Activated CD4-positive, alpha-beta T cell treated with anti-CD3 and anti-CD28 coated beads for 36 hours (primary cell): ENCODE measurements at places on chromosomes 2 and 18. TPM values are rescaled to one million over a fixed set of nuclear protein-coding genes. Genes with fewer than 3 reads are reported as not detected.

Gene OTX1
- total RNA-seq, result not detected

Gene SCN3A
- total RNA-seq, result 0.23 TPM

- no peaks in the 10 kb centered on the region for H3K36me3 ChIP-seq
- no peak for DNase-seq
- H3K4me3 ChIP-seq, result no peak overlapping the region
- H3K4me1 ChIP-seq, result no peaks in the 10 kb centered on the region
- H3K27ac ChIP-seq, result no peak overlapping the region
- H3K27me3 ChIP-seq, result peaks cover 2% of the 10 kb centered on the region
These were observed 1.0 kb downstream of the FAM178B start for GRCh38 chr2:96985181-96985945.

DNA sequence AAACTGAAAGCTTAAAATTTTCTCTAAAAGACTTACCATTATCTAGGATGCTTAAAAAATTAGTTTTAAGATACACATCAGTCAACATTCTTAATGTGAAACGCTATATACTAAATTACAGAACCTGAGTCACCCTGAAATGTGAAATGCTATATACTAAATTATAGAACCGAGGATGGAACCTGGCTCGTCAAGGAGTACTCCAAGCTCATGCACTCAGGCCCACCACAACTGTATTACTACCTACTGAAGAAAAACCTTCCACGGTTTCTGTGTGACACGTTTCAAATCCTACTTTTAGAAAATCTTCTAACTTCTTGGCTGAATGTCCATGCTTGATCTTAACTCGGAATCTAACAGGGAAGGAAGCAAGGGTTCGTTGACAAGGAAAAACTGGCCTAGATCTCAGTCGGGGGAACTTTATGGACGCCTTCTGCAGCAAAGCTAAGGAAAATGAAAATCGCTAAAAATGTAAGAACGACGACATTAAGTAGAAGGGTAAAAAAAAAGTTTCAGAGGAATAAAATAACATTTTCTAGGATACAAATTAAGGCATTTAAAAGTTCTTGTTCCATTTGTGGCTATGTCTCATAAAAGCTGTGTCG, 1.4 kb downstream of the PRKD3 start:
- peaks cover 1% of the 10 kb centered on the region for H3K36me3 ChIP-seq
- peak overlapping the region; percentile 92 for H3K27ac ChIP-seq
- peaks cover 38% of the 10 kb centered on the region for H3K4me1 ChIP-seq
- peaks cover 17% of the 10 kb centered on the region for H3K27me3 ChIP-seq
- no peak for DNase-seq

GRCh38 chr2:162688403-162688802, 150.2 kb downstream of the KCNH7 start:
- no peak for DNase-seq
- no peaks in the 10 kb centered on the region for H3K27me3 ChIP-seq
- no peak overlapping the region for H3K27ac ChIP-seq
- no peaks in the 10 kb centered on the region for H3K4me1 ChIP-seq

- peaks cover 4% of the 10 kb centered on the region for H3K4me1 ChIP-seq
- no peak overlapping the region for H3K4me3 ChIP-seq
- DNase-seq, result no peak
- H3K27me3 ChIP-seq, result peaks cover 16% of the 10 kb centered on the region
- no peak overlapping the region for H3K27ac ChIP-seq
These were observed 11.4 kb upstream of the SRBD1 start for GRCh38 chr2:45622336-45623075.

GRCh38 chr18:74760436-74760835, 162.8 kb downstream of the ZNF407 start:
- no peak overlapping the region for H3K4me3 ChIP-seq
- peaks cover 28% of the 10 kb centered on the region for H3K36me3 ChIP-seq
- H3K27me3 ChIP-seq, result no peaks in the 10 kb centered on the region

- H3K4me1 ChIP-seq, result peaks cover 9% of the 10 kb centered on the region
- no peak overlapping the region for H3K27ac ChIP-seq
- H3K27me3 ChIP-seq, result no peaks in the 10 kb centered on the region
- no peak overlapping the region for H3K4me3 ChIP-seq
- DNase-seq, result no peak
These were observed 118.1 kb downstream of the PRPF40A start for GRCh38 chr2:152598975-152599759.

Gene ASPRV1
- 0.32 TPM for total RNA-seq

Gene SLC4A3
- 0.16 TPM for total RNA-seq

DNA sequence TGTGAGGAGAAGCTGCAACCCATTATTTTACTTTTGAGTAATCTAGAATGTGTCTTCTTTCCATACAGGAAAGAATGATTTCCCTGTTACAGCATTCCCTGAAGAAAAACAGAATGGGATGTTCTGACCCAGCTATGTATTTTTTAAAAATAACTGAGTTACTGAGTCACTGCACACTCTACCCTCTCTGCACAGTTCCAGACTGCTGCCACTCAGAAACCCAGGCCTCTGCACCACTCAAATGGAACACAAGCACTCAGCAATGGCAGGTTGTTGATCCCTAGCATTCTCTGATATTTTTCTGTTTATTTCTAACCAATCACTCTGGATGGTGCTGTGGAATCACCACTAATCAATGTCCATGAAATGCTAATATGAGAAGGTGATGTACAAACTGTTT, 1300.0 kb upstream of the FAM98A start:
- H3K4me3 ChIP-seq, result no peak overlapping the region
- no peak overlapping the region for H3K27ac ChIP-seq
- H3K27me3 ChIP-seq, result no peaks in the 10 kb centered on the region

DNA sequence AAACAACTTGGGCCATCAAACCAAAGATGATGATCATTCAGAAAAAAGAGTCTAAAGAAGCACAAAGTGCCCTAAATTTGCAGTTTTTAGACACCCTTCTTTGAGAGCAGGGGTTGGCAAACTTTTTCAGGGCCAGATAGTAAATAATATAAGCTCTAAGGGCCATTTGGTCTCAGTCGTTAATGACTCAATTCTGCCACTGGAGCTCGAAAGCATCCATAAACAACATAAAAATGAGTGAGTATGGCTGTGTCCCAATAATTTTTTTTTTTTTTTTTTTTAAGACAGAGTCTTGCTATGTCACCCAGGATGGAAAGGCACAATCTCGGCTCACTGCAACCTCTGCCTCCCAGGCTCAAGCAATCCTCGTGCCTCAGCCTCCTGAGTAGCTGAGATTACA, 152.3 kb downstream of the DTNB start:
- no peaks in the 10 kb centered on the region for H3K27me3 ChIP-seq
- peaks cover 7% of the 10 kb centered on the region for H3K4me1 ChIP-seq
- H3K4me3 ChIP-seq, result no peak overlapping the region
- no peak overlapping the region for H3K27ac ChIP-seq
- H3K36me3 ChIP-seq, result no peaks in the 10 kb centered on the region
- no peak for DNase-seq

Gene ALKAL2
- not detected for total RNA-seq

GRCh38 chr2:85593023-85593422, 2.5 kb upstream of the RNF181 start:
- no peaks in the 10 kb centered on the region for H3K27me3 ChIP-seq
- H3K4me3 ChIP-seq, result no peak overlapping the region
- H3K36me3 ChIP-seq, result peaks cover 12% of the 10 kb centered on the region
- H3K27ac ChIP-seq, result no peak overlapping the region

- DNase-seq, result no peak
- H3K4me1 ChIP-seq, result no peaks in the 10 kb centered on the region
- H3K36me3 ChIP-seq, result no peaks in the 10 kb centered on the region
- H3K27ac ChIP-seq, result no peak overlapping the region
These were observed 53.5 kb upstream of the ID2 start for GRCh38 chr2:8628179-8628865.

DNA sequence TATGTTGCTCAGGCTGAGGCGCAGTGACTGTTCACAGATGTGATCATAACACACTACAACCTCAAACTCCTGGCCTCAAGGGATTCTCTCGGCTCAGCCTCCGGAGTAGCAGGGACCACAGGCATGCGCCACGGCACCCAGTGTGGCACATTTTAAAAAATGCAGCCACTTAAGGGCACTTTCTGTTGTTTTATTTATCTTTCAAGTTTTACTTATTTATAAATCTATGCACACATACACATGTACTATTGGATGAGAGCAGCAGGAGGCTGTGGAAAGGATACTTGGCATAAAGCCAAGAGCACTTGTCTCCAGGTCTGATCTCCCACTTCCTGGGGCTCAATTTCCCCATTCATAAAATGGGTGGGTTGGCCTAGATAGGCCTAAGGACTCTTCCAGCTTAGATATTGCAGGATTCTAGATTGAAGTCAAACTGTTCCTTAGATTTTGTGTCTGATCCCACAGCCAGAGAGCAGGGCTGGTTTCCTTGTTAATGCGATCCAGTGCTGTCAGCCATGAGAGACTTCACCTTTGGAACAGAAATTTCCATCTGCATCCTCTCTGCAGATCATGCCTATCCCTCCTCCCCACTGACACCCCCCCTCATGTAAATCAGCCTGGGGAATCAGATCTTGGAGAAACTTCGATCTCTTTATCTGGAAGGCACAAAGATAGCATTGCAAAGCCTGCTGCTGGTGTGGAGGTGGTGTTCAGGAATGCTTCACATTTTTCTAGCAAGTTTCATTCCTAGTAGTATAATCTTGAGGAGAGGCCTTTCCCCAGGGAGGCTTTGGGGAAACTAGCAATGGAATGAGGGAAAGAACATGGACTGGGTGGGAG, 24.7 kb downstream of the PCBP1 start:
- DNase-seq, result no peak
- no peaks in the 10 kb centered on the region for H3K36me3 ChIP-seq
- peaks cover 63% of the 10 kb centered on the region for H3K4me1 ChIP-seq
- H3K4me3 ChIP-seq, result no peak overlapping the region
- peak overlapping the region; percentile 37 for H3K27ac ChIP-seq
- no peaks in the 10 kb centered on the region for H3K27me3 ChIP-seq

DNA sequence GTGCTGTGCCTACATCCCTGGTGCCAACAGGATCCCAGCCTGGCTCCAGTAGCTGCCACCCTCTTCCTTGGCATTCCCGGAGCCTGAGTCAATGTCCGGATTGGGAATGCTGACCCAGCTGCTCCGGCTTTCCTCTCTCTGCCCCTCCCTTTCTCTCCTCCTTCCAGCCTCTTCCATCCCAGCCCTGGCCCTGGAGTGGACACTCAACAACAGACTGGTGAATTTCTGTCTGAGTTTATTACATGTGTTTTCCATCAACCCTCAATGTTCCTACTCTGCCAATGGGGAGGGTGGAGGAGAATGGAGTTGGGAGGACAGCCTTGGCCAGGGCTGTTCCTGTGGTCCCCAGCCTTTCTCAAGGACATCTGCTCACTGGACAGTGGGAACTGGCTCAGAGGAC, 917 bp upstream of the PRKAG3 start:
- no peak for DNase-seq
- no peaks in the 10 kb centered on the region for H3K36me3 ChIP-seq
- H3K4me3 ChIP-seq, result no peak overlapping the region
- no peaks in the 10 kb centered on the region for H3K4me1 ChIP-seq

- H3K27ac ChIP-seq, result no peak overlapping the region
- no peaks in the 10 kb centered on the region for H3K36me3 ChIP-seq
- H3K4me1 ChIP-seq, result peaks cover 21% of the 10 kb centered on the region
- no peak overlapping the region for H3K4me3 ChIP-seq
- DNase-seq, result no peak
- H3K27me3 ChIP-seq, result no peaks in the 10 kb centered on the region
These were observed 102.7 kb downstream of the MAP2 start for GRCh38 chr2:209526561-209526960.

- H3K27ac ChIP-seq, result no peak overlapping the region
- H3K36me3 ChIP-seq, result peaks cover 38% of the 10 kb centered on the region
- no peak for DNase-seq
- peaks cover 6% of the 10 kb centered on the region for H3K4me1 ChIP-seq
- H3K27me3 ChIP-seq, result no peaks in the 10 kb centered on the region
These were observed 79.9 kb downstream of the ANKRD12 start for GRCh38 chr18:9216459-9216858.

GRCh38 chr2:129376426-129377077, 602.9 kb upstream of the RAB6C start:
- H3K27me3 ChIP-seq, result no peaks in the 10 kb centered on the region
- no peaks in the 10 kb centered on the region for H3K36me3 ChIP-seq
- no peak overlapping the region for H3K27ac ChIP-seq

- DNase-seq, result no peak
- H3K27ac ChIP-seq, result no peak overlapping the region
- no peaks in the 10 kb centered on the region for H3K4me1 ChIP-seq
- no peaks in the 10 kb centered on the region for H3K36me3 ChIP-seq
- no peak overlapping the region for H3K4me3 ChIP-seq
These were observed 29.3 kb upstream of the HS6ST1 start for GRCh38 chr2:128347701-128348539.

DNA sequence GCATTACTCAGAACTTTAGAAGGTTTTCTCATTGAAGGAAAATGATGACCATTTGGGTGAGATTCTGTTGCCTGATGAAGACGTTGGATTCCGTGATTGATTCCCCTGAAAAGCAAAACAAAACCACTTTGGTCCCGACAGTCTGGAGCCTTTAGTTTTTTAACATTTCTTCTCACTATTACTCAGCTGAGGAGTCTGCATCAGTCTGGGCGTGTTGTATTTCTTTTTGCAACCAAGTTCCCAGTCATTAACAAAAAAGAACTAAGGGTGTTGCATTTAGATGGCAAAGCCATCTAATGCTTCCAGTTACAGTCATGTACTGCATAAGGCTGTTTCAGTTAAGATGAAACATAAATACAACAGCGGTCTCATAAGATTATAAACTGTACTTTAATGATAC, 343.1 kb upstream of the CDH2 start:
- H3K4me1 ChIP-seq, result no peaks in the 10 kb centered on the region
- no peak for DNase-seq
- H3K36me3 ChIP-seq, result no peaks in the 10 kb centered on the region
- H3K4me3 ChIP-seq, result no peak overlapping the region
- no peak overlapping the region for H3K27ac ChIP-seq

GRCh38 chr18:3995476-3996102, 459.5 kb downstream of the DLGAP1 start:
- no peaks in the 10 kb centered on the region for H3K36me3 ChIP-seq
- DNase-seq, result peak; percentile 77
- no peaks in the 10 kb centered on the region for H3K4me1 ChIP-seq
- no peak overlapping the region for H3K27ac ChIP-seq

DNA sequence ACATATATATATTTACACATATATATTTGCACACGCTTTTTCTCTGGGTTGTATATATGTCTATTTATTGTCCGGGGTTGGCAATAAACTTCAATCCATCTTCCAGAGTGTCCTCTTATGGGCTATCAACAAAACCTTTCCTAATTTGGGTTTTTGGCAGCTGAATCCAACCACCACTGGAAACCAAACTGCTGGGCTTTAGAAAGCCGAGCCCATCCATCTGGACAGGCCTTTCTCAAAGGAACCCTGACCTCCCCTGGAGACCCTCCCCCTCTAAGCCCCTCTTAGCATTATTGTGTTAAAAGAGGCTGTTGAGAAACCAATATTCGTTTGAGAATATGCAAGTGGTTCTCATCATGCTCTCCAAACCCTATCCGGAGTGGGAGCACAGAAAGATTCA, 153.6 kb downstream of the NRP2 start:
- no peaks in the 10 kb centered on the region for H3K4me1 ChIP-seq
- no peak overlapping the region for H3K27ac ChIP-seq
- no peak overlapping the region for H3K4me3 ChIP-seq
- peaks cover 5% of the 10 kb centered on the region for H3K27me3 ChIP-seq
- no peak for DNase-seq

Gene UGT1A4
- not detected for total RNA-seq
